ENCODE measurements at places on chromosomes 16 and 17.

DNA sequence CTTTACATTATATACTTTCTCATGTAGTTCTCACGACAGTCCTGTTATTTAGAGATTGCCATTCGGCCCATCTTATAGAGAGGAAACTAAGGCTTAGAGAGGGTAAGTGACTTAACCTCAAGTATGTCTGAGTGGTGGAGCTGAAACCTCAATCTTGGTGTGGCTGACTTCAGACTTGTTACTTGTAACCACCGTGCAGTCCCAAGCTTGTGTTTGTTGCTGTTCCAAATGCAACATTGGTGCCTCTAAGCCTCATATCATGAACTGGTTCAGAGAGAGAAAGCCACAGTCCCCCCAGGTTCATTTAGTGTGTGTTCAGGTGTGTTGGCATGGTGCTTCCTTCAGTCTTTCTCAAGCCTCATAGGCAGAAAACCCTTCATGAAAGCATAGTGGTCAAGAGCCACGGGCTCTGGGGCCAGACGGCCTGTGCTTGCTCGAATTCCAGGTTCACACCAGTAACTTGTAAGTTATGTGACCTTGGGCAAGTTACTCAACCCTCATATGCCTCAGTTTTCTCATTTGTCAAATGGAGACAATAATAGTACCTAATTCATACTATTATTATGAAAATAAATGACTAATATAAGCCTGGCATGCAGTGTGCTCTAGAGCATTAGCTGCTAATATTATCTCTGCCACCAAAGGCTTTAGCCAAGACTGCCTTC, 39.9 kb downstream of the CDH1 start:
- no peak for DNase-seq

DNA sequence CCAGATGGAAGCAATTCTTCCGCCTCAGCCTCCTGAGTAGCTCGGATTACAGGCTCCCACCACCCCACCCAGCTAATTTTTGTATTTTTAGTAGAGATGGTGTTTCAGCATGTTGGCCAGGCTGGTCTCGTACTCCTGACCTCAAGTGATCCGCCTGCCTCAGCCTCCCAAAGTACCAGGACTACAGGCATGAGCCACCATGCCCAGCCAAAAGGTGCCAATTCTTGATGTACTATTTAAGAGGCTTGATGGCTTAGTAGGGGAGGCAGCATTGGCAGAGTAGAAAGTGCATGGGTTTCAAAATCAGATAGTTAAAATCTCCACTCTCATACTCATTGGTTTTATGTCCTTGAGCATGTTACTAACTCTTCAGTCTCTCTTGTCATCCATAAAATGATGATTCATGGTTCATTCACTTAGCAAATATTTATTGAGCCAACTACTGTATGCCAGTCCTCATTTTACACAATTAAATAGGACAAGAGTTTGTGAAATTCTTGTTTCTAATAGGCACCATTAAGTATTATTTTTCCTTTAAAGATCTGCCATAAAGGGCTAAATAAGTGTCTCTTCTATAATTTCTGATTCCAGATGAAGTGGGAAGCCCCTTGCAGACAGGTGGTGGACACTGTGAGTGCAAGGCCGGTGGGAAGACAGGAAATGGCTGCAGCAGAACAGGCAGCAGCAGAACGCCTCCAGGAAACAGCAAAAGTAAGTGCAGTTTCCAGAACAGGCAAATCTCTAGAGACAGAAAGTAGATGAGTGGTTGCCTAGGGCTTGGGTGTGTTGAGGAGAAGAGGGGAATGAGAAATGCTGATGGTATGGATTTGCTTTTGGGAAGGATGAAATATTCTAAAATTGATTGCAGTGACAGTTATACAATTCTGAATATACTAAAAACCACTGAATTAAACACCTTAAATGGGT, 8.2 kb upstream of the RPL27 start:
- DNase-seq = no peak

- DNase-seq = peak; percentile 50
Measured at GRCh38 chr17:12545877-12546513, 119.7 kb upstream of the MYOCD start.

- no peak for DNase-seq
Measured at GRCh38 chr17:36665417-36665816, 64.0 kb downstream of the MRM1 start.

GRCh38 chr16:10617662-10618420, 37.4 kb upstream of the EMP2 start:
- no peak for DNase-seq

- DNase-seq = no peak
Measured at GRCh38 chr16:3645504-3646347, 8.8 kb upstream of the DNASE1 start.

DNA sequence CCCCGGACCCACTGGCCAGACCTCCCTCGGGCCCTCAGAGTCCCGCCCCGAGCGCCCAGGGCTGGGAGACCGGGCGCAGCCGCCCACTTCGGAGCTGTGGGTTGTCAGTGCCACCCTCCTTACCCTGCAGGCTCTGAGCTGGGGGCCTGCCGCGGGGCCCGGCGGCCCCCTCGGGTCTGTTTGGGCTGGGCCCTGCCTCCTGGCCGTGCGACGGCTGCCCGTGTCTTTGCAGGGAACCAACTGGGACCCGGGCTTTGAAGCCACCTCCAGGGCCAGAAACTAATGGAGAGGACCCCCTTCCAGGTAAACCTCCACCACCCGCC, 443 bp downstream of the TEDC2 start:
- no peak for DNase-seq

- no peak for DNase-seq
Measured at GRCh38 chr16:66399031-66399430, 28.1 kb upstream of the BEAN1 start.

- DNase-seq = no peak
Measured at GRCh38 chr17:59349178-59349577, 17.7 kb downstream of the YPEL2 start.

DNA sequence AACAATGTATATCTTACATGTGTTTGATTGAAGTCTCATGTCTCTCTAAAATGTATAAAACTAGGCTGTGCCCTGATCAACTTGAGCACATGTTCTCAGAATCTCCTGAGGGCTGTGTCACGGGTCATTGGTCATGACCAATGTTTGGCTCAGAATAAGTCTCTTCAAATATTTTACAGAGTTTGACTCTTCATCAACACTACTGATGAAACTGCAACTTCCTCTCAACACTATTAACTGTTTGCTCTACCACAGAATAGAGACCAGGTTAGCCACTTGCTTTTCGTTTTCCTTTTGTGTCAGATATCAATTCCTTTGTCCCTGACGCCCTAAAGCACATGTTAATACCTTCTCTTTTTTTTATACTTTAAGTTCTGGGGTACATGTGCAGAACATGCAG, 358.1 kb downstream of the CDH8 start:
- DNase-seq = no peak

DNA sequence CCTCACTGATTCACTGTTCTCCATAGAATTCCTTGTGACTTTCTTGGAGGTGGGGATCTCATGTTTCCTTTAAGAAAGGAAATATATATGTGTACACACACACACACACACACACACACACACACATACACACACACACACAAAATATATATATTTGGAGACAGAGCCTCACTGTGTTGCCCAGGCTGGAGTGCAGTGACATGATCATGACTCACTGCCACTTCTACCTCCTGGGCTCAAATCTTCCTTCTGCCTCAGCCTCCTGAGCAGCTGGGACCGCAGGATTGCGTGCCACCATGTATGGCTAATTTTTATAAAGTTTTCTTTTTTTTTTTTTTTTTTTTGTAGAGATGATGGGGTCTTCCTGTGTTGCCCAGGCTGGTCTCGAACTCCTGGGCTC, 45.9 kb downstream of the CDH13 start:
- DNase-seq = no peak

DNA sequence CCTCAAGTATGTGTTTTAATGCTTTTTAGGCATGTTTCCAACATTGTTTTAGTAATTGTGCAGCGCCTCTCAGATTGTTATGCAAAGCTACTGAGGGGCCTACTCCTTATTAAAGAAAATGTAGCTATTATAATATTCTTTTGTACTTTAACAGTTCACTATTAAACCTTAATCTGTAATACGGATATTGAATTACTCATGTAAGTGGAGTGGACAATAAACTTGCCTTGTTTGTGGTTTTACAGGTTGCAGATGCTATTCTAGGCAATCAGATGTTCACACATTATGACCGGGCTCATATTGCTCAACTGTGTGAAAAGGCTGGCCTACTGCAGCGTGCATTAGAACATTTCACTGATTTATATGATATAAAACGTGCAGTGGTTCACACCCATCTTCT, 41.0 kb downstream of the PTRH2 start:
- DNase-seq = no peak

GRCh38 chr17:68134046-68134637, 98.6 kb downstream of the KPNA2 start:
- DNase-seq = no peak

DNA sequence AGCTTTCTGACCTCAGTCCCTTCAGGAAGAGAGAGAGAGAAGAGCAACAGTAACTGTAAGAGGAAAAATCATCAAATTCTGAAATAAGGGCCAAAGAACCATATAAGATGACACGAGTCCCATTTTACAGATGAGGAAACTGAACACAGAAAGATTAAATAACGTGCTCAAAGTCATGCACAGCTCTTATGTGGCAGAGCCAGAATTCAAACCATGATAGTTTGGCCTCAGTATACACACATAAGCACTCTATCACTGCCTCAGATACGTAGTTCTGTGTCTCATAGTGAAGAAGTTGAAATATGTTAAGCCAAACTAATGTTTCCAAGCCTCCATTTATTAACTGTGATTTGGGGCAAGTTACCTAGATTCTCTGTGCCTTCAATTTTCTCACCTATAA, 1.9 kb upstream of the ZNF19 start:
- DNase-seq = no peak

Measured in WERI-Rb-1 (cell line).